ENCODE measurements at places on chromosomes 3 and 15.
A peak's percentile ranks its signal among the peaks of the same experiment; 100 is the strongest.

DNA sequence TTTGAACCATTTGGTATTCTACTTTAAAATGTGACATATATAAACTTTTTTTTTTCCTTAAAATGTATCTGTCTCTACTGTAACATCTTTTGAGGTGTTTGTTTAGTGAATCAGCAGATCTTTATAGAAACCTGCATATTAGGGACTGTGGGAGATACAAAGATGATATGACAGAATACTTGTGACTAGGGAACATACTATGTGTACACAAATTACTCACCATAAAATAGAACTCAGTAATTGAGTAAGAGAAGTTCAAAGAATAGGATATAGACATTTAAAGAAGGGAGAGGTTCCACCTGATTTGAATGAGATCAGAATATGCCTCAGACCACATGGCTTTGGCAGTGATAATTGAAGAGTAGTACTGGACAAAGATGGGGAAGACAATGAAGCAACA is 47.9 kb downstream of the ATP2C1 start:
- peak; percentile 10 for DNase-seq

GRCh38 chr15:93152951-93153350 is 63.9 kb upstream of the RGMA start:
- no peak for DNase-seq

- no peak for DNase-seq
Measured at GRCh38 chr3:196517919-196518318, 2.8 kb upstream of the SMCO1 start.

DNA sequence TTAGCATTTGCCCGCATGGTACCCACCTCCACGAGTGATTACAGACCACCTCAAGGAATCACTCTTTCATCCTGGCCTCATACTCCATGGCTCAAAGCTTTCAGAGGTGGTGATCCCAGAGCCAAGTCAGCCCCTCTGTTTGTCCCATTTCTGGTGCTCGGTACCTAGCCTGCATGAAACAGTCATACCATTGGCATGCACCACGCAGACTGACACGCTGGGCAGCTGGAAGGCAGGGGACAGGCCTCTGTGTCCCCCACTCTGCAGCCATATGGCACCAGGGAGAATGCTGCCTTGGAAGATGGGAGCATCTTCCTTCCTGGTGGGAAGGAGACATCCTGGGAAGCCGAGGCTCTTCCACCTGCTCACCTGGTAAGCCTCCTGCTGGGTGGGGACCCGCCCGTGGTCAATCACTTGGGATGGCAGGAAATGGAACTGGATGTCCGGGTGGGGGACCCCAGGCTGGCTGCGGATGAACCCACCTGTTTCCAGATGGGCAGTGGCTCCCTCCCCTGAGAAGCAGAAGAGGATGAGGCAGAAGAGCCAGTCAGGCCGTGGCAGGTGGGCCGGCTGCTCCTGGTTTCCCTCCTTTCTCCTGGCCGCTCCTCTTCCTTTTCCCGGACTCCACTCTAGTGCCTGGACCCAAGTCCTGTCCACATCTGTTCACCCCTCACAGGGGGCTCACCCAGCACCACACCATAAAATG is 26.9 kb downstream of the CHDH start:
- no peak for DNase-seq

DNA sequence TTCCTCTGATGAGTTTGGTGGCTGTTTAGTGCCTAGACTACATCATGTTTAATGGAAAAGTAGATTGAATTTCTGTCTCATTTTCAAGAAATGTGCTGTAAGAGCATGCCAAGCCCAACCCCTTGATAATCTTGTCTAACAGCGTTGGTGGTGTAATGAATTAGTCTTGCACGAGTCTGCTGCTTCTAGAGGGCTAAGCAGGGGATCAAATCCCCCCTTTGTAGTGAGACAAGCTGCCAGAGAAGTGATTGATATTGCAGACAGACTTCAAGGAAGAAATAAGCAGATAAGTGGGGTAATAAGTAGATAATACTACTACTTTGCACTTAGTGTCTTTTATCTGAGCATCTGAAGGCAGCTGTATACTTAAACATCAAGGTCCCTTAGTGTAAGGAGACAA is 141.4 kb downstream of the TP63 start:
- no peak for DNase-seq

DNA sequence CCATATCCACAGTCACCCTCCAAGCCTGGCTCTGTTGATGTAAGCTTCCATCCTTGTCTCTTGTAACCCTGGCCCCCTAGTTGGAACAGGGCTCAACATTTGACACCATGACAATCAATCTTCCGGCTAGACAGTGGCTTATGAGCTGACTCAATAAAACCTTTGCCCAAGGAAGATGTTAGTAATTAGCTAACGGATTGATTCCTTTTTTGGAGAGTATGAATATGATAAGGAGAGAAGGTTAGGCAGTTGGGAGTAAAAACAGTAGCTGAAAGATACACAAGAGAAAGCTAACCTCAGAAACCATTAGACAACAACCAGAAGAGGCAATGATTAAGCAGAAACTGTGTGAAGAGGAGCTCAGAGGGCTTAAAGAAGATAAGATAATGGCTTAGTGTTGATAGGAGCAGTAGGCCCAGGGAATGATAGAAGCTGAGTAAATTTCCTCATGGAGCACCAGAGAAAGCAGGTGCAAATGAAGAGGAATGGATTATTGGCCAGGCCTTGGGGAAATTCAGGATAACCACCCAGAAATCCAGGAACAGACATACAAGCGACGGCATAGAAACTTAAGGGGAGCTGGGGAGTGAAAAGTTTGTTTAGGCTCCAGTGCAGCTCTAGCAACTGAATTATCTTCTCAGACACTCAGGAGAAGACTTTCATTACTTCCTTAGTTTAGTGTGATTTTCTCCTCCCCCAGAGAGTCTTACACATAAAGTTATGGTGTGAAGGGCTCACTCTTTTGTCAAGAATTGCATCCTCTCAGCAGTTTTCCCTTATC is 7.8 kb upstream of the RFX7 start:
- no peak for DNase-seq

DNA sequence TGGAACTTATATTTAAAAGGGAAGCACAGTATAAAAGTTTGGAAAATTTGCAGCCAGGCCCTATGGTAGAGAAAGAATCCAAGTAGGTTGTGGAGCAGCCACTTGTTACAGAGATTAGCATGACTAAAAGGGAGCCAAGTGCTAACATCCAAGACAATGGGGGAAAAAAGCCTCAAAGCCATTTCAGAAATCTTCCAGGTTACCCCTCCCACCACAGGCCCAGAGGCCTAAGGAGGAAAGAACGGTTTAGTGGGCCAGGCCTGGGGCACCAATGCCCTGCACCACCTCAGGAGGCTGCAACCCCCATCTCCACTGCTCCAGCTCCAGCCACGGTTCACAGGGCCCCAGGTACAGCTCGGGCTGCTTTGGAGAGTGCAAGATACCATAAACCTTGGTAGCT is 69.9 kb downstream of the IGF2BP2 start:
- DNase-seq = no peak

DNA sequence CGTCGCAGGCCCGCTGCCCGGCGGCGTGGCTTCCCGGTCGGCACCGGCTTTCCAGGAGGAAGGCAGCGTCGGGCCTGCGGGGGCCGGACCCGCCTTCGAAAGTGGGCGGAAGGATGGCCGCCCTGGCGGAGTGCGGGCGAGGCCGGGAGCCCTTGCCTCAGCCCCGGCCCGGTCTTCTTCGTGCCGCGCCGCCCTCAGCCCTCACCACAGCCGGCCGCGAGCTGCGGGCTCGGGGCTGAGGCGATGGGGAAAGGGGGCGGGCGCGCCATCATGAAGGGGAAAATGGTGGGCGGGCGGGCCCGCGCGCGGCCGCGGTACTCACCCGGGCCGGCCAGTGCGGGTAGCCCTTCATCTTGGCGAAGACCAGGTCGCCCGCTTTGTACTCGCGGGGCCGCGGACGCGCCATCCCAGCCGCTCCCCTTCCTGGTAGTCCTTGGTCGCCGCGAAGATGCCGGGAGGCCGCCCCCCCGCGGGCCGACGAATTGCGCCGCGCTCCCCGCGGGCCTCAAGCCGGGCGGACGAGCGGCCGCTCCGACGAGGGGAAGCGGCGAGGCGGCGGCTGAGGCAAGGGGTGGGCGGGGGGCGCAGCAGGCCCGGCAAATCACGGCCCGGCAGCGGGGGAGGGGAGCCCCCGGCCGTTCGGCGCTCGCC is 489 bp downstream of the HDGFL3 start:
- peak; percentile 32 for DNase-seq

DNA sequence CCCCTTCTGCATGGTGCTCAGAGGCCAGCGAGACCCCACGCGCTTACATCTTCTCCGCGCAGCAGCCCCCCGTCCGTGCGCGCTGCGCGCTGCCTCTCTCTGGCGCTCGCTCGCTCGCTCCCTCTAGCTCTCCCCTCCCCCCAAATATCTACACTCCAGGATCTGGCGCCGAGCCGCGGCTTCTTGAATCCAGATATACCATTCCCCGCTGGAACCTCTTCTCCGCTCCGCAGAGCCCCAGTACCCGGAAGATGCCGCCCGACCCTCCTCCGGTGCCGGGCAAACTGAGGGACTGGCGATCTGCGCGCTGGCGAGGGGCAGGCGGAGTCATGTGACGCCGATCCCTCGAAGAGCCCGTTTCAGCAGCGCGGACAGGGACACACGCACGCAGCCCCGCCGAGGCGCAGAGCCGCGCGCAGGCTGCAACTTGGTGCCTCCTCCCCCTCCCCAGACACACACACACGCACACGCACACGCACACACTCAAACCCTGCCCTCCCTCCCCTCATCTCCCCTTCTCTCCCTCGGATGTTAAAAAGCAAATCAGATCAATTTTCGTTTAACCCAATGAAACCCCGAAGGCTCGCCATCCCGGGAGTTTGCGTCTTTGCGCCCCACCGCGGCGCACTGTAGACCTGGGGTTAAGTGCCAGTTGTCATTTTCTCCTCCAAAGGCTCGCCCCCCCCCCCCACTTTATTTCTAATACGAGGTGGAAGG is at the start of gene RASGRF1:
Gene RASGRF1 (minus strand): TSS at position 294 of the 717 bp plus-strand sequence. CDS start 282 bp downstream, at position 12.
- no peak for DNase-seq
